Stimulated activated CD8-positive, alpha-beta memory T cell treated with anti-CD3 and anti-CD28 coated beads, Interleukin-15, amount 100 ng/mL, for 24 hours (primary cell): ENCODE measurements at places on chromosomes 2 and 18.

DNA sequence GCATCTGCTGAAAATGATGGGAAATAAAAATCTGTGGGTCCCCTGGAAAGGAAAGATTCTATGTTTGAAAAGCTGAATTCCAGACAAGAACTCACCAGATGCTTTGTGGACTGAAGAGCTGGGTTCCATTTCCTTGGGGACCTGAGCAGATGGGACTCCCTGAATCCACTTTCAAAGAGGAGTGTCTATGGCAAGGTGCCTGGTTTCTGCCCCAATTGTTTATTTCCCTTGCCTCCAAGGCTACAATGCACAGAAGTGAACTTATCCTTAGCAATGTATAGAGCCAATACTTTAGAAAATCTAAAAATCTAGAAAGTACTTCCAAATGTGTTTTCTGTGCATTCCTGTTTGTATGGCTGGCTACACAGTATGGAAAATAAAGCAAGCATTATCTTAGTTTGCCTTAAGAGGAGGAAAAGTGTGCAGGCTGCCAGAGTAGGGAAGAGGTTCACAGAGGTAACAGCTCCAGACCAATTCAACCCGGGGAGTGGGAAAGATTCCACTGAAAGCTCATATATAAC is 420.5 kb downstream of the NRXN1 start:
- DNase-seq, result no peak

GRCh38 chr2:7007488-7007845 is 90.3 kb downstream of the RNF144A start:
- no peak for DNase-seq

- DNase-seq, result no peak
These were observed 52.7 kb upstream of the BOD1L2 start for GRCh38 chr18:57094175-57094574.

GRCh38 chr2:122112216-122113005 is 357.0 kb downstream of the TSN start:
- no peak for DNase-seq

DNA sequence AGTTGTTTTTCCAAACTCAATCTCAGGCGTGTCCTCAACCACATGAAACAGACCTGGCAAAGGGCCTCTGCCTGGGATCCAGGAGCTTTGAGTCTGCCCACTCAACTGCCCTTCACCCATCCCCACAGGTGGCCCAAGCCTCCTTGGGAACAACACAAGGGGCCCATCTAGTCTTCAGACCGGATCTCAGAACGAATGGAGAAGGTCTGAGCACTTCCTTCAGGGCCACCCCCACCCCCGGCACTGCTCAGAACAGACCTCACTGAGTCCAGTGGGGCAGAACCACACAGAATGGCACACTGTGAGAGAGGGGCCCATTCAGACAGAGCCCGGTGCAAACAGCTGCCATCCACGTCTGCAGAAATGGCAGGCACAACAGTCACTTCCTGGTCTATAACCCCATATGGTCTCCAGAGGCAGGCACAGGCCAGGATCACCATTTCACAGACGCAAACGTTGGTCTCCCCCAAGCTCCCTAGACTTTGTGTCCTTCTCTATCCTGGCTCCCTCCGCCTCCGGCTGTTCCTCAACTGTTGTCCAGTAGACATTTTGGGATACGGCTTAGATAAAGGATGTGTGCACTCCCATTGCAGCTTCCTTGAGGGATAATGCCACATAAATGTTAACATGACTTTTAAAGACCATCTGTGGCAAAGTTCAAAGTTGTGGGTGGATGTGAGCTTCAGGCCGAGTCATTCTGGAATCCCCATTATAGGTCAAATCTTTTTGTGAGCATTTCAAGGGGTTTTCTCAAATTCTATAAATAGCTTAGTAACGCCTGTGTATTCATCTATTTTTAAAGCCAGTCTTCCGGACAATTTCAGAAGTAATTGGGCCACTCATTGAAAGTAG is 149.7 kb downstream of the SMAD7 start:
- DNase-seq, result no peak

DNA sequence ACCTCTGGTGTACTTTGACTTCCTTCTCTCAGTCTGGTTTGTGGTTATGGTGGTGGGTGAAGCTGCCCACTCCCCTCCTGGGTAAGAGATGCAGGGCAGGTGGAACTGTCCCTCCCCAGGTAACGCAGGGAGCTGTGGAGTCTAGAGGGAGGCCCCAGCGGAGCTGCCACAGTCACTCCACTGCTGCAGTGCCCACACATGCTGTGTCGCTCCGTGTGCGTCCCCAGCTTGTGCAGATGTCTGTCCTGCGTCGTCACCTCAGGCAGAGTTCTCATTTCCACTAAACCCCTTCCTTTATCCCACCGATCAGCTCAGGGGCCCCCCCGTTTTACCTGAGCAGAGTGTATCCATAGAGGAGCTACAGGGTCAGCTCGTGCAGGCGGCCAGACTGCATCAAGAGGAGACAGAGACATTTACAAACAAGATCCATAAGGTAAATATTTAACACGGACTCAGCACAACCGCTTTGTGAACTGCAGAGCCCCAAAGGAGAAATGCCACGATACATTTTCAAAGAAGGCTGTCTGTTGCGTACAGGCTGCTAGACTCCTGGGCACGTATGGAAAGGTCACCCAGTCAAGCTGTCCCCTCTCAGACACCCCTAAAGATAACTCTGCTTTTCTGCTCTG is 87.4 kb downstream of the MTCL1 start:
- DNase-seq, result no peak

DNA sequence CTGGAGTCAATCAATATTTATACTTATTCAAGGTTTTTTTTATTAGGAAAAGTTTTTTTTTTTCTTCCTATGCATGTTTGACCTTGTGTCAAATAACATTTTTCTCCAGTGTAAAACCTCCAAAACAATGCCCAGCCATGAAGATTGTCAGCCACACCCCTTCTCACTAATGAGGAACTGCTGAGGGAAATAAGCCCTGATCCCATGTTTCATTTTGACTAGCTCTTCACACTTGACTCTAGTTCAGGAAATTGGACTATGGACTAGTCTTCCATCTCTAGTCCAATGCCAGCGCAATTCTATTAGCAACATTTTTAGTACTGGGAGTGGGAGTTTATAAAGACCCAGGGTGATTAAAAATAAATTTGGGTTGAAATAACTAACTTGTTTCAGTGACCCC is 275.6 kb upstream of the CXCR4 start:
- no peak for DNase-seq

DNA sequence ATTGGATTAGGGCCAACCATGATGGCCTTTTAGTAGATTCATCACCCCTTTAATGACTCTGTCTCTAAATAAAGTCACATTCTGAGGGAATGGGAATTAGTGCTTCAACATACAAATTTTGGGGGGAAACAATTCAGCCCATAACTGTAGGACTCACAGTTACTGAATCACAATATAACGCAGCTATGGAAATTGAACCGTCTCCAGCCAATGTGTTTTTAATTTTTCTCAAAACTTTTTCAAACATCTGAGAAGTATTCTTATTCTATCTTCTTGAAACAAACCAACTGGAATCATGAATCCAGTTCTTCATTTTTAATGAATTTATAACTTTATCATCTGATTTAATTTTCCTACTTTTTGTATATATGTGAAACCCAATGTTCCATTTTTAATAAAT is 373.1 kb upstream of the SYT4 start:
- no peak for DNase-seq

- DNase-seq, result no peak
These were observed 45.1 kb downstream of the LBH start for GRCh38 chr2:30276455-30276911.

DNA sequence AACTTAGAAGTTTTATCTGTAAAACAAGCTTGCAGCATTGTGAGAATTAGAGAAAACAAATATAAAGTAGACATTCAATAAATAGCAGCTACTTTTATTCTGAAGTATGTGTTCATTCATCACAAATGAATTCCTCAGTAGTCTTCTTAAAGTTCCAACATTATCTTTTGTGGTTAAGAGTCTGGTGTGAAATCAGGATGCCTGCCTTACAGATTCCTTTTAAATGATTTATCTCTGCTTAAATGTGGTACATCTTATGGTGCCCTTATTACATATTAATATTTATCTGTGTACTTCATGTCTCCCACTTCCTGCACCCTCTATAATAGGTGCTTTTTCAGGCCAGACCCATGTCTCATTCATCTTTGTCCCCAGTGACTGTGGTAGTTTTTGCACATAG is 595.0 kb downstream of the STK39 start:
- DNase-seq, result no peak

DNA sequence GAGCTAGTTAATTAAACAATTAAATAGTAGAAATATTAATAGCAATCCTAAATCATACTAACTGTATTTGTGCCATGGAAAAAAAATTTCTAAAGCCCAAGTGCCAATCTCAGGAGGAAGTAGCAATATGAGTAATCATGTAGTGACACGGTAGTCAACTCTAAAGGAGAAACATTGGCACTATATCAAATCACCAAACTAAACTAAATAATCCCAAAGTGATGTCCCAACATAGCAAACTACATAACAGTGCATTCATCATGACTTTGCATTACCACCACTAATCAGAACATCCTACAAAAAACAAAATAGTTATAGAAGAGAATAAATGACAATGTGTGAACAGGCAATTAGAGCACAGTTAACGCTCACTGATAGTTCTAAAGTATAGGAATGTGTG is 195.1 kb downstream of the EXOC6B start:
- no peak for DNase-seq

DNA sequence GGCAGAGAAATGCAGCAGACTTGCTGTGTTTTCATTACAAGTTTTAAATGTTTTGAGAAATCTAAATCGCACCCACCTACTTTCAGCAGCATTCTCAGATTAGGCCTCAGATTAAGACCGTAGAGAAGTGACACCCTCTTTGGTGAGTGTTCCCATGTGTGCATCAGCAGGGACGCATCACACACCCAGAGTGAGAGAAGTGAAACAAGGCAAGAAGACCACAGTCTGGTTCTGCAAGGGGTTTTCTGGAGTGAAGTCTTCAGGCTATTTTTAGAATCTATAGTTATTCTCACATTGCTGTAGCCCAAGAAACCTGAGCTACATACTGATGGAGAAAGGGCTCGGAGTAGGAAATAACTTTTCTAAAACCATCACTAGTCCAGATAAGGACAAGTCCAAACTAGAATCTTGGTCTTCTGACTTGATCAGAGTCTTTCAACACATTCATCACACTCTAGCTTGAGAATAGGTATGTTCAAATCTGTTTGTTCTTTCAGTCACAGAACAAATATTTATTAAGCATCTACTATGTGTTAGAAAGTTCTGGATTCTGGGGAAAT is 1216.6 kb upstream of the PIK3C3 start:
- DNase-seq, result no peak

GRCh38 chr2:118121101-118121500 is 32.8 kb downstream of the INSIG2 start:
- DNase-seq, result no peak

DNA sequence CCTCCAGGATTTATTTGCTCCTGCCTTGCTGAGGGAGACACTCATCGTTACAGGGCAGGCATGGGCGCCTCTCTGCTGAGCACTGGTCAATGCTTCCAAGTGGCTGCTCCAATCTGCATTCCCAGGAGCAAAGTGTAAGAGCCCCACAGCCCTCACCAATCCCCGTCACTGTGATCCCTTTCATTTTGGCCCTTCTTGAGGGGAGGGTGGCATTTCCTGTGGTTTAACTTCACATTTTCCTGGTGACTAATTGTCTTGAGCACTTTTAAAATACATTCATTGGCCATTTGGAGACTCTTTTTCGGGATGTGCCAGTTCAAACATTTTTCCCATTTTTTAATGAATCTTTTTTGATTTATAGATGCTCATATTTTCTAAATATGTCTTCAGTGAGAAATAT is 33.0 kb downstream of the TPO start:
- no peak for DNase-seq

DNA sequence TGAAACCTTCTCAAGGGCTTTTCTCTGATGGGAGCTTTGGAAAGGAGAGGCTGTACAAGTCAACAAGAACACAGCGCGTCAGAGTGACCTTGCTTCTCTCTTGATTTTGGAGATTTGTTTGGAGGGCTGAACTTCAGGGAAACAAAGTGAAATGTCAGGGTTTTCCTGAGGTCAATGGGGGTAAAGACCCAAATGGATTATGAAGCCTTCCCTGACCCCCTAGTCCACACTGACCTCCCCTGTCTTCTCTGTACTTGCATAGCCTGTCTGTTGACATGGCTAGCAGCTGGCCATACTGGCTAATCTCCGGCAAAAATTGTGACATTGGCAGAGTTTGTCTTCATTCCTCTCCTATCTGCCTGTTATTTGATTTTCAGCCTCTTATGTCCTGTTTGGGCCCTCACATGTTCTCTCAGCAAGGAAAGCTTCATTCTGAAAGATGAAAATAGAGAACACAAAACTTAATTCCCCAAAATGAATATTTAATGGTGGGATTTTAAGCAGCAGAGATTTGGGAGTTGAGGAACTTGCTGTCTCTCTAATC is 149.3 kb upstream of the HAAO start:
- DNase-seq, result no peak

DNA sequence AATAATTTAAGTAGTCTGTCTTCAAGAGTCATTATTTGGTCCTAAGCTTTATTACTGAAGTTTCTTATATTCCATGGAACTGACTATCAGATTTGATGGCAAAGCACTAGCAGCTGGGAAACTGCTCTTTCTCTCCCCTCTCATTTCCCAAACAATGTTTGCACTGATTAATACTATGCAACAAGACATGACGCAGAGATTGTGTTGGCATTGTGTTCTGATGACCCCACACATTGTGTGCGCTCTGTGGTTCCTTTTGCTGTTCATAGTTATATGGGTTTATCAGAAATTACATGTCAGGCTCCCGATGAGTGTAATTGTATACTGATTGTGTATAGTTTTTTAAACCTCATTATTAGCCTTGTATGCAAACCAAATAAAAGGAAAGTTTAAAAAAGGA is 331.6 kb upstream of the FANCL start:
- no peak for DNase-seq

DNA sequence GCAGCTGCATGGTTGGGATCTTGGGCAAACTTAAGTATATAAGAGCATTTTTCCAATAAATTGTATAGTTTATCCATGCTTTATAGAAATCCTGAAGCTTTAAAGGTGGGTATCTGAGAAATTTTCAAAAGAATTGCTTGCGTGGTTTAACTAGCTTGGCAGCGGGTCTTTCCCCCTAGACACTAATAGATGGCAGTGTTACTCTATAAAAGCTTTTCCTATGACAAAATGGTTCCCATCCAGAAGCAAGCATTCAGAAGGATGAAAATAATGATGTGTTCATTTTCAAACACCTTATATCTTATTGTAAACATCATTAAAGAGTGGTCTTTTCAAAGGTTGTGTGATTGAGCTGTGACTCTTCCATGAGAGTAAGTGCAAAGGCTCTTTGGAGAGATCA is 45.9 kb downstream of the KDM3A start:
- DNase-seq, result no peak

GRCh38 chr2:69544951-69545350 is 98.6 kb downstream of the AAK1 start:
- DNase-seq, result no peak

GRCh38 chr2:55000341-55000740 is 49.9 kb downstream of the RTN4 start:
- DNase-seq, result no peak

- DNase-seq, result no peak
These were observed 17.4 kb downstream of the DYNC2LI1 start for GRCh38 chr2:43791035-43791765.

GRCh38 chr18:51278045-51278649 is 80.7 kb upstream of the MEX3C start:
- DNase-seq, result no peak
